ENCODE measurements at places on chromosomes 3 and 15.

GRCh38 chr15:32784581-32784980 lies 66.8 kb downstream of the GREM1 start:
- DNase-seq: no peak

GRCh38 chr3:138137861-138138260 lies 5.7 kb upstream of the A4GNT start:
- no peak for DNase-seq

GRCh38 chr3:183854318-183855035 lies 29.1 kb upstream of the MAP6D1 start:
- no peak for DNase-seq

DNA sequence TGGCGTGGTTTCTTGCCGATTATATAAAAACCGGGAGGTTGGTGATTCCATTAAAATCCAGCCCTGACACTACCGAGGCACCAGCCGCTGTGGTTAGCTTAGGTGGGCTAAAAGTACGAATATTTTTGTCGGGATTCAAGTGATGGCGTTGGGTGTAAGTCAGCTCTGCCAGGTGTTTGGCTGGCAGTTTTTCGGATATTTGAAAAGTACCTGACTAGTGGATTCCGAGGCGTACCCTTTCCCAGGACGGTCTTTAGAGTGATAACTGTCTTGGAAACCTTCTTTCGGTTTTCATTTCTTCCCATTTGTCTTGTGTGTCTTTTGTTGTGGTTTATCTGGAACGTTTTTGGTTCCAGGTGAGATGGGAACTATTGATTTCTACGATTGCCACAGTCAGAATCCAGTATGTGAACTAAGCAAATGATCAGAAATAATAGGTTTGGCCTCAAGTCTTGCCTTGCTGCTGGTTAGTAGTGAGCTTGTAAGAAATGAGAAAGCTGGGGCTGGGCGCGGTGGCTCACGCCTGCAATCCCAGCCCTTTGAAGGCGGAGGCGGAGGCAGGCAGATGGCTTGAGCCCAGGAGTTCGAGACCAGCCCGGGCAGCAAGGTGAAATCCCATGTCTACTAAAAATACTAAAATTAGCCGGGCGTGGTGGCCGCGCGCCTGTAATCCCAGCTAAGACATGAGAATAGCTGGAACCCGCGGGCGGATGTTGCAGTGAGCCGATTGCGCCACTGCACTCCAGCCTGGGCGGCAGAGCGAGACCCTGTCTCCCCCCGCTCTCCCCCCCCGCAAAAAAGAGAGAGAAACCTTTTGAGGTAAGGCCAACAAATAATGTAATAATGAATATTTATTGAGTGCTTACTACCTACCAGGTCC lies 1.4 kb downstream of the FYTTD1 start:
- DNase-seq: peak; percentile 39

- no peak for DNase-seq
These were observed 43.7 kb downstream of the BTD start for GRCh38 chr3:15645246-15645645.

- no peak for DNase-seq
These were observed 84.4 kb upstream of the PLCL2 start for GRCh38 chr3:16800361-16800760.

GRCh38 chr3:44478055-44478468 lies 592 bp upstream of the ZNF445 start:
- DNase-seq: no peak

DNA sequence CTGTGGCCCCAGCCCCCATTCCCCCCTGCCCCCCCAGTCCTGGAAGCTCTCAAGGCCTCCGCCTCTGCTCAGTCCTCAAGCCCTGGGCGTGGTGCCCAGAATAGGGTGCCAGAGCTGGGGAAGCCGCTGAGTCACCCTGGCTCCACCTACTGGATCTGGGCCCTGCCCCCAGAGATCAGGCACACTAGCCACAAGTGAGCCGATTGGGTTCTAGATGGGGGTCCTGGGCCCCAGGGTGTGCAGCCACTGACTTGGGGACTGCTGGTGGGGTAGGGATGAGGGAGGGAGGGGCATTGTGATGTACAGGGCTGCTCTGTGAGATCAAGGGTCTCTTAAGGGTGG lies 5.7 kb downstream of the EIF4G1 start:
- peak; percentile 87 for DNase-seq

GRCh38 chr3:14288833-14289451 lies 110.3 kb downstream of the LSM3 start:
- DNase-seq: no peak

DNA sequence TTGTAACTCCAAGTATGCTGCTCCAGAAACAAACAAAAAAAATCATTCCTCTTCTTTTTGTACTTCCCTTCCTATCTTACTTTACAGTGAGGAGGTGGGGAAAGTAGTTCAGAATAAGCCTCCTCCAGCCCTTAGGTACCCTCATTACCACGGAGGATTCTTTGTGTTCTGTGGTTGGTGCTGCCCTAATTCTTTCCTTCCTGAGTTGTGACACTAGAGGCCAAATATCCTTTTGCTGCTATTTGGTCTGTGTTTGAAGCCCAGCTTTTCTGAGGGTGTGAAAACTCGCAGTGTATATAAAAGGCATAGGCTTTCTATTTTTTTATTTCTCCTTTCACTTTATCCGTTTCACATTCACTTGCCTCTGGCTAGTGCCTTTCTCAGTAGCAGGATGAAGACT lies 98.2 kb downstream of the HHLA2 start:
- no peak for DNase-seq

DNA sequence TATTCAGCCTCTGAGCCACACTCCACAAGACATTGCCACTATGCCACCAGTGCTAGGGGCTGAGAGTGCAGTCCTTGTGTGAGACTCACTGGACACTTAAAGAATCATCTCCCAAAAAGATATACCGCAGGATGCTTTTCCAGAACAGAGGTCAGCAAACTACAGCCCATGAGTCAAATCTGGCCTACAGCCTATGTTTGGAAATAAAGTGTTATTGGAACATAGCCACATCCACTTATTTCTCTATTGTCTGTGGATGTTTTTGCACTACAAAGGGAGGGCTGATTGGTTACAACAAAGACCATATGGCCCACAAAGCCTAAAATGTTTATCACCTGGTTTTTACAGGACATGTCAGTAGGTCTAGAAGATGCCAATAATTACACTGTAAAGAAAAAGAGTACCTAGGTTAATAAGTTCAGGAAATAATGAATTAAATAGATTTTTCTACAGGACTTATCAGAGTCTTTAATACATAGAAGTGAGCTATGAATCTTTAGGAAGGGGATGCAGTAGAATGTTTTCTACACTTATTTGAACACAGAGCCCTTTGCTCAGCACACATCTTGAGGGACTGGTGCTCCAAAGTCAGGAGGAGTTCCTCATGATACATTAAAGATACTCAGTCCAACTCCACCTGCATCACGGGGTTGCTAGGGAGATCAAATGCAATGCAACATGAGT lies 26.3 kb downstream of the SRGAP3 start:
- no peak for DNase-seq

GRCh38 chr3:185207931-185208746 lies 45.7 kb downstream of the EHHADH start:
- no peak for DNase-seq

DNA sequence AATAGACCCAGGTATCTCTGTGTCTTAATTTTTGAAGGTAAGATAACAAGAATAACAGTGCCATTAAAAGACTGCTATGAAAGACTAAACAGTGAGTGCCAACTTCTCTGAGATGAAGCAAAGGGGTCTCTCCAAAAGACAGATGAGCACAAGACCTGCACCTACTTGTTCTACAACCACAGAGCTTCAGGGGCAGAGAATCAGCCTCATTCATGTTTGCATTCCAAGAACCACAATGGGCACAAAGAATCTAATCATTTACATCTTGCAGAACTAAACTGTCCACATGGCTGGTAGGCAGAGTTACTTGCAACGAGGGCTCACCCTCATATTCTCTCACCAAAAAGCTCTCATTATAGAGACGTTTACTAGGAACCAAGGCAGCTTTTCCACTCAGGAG lies 83.9 kb downstream of the PEAK1 start:
- DNase-seq: no peak

GRCh38 chr15:40312370-40313158 lies 4.8 kb upstream of the PLCB2 start:
- no peak for DNase-seq

DNA sequence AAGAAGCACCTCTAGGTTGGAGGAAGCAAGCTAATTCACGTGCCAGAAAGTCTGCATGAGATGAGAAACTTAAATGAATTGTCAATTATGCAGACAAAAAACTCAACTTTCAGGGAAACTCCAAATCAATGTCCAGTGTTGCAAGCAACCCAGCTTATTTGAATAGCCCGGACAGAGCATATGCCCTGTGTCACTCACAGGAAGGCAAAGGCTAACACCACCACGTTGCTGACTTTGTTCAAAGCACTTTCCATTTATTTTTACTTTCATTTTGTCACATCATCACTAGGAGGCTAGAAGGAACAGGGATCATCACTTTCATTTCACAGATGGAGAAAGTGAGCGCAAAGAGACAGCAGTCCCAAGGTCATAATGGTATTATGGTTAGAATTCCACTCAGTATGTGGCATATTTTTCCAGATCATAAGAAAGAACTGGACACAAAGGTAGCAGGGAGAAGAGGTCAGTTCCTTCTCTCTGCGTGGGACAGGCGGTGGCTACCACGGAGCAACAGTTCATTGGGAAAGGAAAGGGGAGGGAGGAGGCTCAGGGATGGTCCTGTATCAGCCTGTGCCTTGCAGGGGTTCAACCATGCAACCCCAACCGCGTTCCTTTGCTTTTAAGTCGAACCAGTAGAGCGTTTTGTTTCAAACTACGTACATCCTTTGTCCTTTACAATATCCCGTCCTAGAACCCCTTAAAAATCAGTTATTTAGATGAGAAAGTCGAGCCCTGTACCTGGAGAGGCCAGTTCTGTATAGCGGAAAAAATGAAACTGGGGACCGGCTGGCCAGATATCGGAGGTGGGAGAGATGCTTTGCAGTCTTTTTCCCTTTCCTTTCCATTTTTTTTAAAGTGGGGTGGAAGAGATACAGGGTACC lies 1.1 kb downstream of the HEG1 start:
- DNase-seq: no peak

DNA sequence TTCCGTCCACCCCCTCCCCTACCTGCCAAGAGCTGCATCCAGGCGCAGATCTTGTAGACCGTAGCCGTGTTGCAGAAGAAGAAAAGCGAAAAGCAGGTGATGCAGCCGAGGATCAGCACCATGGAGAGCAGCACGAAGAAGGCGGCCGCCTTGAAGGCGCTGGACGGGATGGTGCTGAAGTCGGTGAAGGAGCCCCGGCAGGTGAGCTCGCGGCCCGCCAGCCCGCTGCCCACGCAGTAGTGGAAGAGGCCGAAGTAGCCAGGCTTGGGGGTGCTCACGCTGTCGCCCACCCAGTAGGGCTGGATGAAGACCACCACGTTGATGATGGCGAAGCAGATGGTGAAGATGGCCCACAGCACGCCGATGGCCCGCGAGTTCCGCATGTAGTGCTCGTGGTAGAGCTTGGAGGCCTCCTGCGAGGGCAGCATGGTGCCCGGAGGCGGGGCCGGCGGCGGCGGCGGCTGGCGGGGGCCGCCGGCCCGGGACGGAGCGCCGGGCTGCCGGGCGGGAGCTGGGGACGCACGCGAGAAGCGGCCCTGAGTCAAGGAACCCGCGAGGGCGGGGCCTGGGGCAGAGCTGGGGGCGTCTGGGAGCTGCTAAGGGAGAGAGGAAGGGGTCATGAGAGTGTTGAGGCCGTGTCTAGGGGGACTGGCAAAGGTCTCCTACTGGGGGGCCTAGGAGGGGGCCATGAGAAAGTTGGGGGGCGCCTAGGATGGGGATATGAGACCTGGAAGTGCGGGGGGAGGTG lies 1.2 kb downstream of the LHFPL4 start:
- DNase-seq: no peak

DNA sequence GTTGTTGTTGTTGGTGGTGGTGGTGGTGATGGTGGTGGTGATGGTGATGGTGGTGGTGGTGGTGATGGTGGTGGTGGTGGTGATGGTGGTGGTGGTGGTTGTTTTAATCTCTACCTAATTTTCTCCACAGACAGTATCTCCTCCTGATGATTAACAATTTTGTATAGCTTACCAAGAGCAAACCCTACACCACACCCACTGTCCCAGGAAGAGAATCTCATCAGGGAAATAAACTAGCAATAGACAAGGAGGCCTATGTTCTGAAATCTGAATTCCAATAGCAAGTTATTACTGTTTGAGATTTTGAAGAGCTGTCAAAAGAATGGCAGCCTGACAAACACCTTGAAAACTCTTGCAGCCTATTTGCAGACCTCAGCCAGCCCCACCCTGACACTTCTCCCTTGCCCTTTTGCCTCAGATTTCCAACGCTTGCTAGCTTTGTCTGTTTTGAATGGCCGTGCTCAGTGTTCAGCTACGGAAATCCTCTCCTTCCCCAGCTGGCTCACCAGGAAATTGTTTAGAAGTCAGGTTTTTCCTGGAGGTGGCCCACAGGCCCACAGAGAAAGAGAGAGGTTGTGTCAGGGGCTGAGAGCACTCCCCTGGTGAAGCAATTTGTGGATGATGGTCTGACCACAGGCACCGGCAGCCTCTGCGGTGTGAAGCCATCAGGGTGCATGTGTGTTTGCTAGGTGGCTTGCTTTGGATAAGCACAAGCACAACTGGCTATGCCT lies 101.6 kb downstream of the MAGI1 start:
- no peak for DNase-seq

DNA sequence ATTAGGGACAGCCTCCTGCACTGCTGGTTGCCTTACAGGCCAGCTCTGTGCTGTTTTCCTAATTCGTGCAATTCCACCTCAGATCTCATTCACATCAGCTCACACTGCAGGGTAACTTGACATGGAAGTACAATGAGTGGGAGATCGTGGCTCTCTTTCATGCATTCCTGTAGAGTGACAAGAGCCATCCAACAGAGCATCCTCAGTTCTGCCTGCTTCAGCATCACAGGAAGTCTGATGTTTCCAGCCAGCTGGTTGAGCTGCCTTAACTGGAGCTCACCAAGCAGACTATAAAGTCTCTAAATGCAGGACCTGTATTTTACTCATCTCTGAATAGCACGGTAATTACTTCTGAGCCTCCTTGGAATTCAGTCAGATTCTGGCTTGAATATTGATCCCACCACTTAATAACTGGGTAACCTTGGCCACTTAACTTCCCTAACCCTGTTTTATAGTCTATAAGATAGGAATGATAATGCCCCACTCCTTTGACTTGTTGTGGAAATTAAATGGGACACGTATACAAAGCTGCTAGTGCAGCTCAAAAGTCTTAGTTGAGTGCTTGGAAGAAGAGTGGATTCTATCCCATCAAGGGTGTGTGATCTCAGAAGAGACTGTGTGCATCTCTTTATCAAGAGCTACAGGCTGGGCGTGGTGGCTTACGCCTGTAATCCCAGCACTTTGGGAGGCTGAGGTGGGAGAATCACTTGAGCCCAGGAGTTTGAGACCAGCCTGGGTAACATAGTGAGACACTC lies 1.4 kb upstream of the DIS3L start:
- DNase-seq: no peak

DNA sequence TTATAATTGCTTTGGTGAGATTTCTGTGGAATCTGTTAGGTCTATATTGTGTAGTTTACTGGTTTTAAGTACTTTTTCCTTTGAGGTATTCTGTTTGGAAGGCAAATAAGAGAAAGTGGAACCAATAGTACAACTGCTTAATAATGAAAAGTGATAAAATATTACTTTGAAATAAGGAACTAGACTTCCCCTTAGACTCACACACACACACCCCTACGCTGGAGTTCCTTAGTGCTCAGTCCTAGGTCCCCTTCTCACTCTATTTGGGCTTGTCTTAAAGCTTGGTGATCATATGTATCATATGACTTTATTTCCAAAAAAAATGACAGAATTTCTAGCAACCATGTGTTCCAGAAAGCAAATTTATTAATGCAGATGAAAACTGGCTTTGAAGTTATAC lies 494.0 kb upstream of the TGFBR2 start:
- no peak for DNase-seq
